ENCODE measurements at places on chromosomes 16 and 17.

GRCh38 chr16:85564277-85565051 lies 48.7 kb upstream of the GSE1 start:
- no peak for DNase-seq

GRCh38 chr17:4345581-4346252 lies 20.8 kb downstream of the UBE2G1 start:
- no peak for DNase-seq

GRCh38 chr17:72351884-72352346 lies 231.1 kb downstream of the SOX9 start:
- DNase-seq: no peak

- DNase-seq: no peak
These were observed 17.8 kb downstream of the SCPEP1 start for GRCh38 chr17:56995766-56996165.

DNA sequence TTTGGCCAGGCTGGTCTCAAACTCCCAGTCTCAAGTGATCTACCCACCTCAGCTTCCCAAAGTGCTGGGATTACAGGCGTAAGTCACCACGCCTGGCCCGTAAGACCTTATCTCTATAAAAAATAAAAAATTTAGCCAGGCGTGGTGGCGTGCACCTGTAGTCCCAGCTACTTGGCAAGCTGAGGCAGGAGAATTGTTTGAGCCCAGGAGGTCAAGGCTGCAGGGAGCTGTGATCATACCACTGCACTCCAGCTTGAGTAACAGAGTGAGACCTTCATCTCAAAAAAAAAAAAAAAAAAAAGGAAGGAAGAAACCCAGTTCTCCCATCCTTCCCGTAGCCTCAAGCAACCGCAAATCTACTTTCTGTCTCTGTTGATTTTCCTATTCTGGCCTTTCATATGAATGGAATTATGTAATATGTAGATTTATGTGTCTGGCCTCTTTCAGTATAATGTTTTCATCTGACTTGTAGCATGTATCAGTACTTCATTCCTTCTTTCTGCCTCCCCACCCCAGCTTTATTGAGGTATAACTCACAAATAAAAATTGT lies 11.2 kb downstream of the CASC3 start:
- DNase-seq: no peak

GRCh38 chr16:22898874-22899348 lies 84.9 kb downstream of the HS3ST2 start:
- DNase-seq: peak; percentile 67

DNA sequence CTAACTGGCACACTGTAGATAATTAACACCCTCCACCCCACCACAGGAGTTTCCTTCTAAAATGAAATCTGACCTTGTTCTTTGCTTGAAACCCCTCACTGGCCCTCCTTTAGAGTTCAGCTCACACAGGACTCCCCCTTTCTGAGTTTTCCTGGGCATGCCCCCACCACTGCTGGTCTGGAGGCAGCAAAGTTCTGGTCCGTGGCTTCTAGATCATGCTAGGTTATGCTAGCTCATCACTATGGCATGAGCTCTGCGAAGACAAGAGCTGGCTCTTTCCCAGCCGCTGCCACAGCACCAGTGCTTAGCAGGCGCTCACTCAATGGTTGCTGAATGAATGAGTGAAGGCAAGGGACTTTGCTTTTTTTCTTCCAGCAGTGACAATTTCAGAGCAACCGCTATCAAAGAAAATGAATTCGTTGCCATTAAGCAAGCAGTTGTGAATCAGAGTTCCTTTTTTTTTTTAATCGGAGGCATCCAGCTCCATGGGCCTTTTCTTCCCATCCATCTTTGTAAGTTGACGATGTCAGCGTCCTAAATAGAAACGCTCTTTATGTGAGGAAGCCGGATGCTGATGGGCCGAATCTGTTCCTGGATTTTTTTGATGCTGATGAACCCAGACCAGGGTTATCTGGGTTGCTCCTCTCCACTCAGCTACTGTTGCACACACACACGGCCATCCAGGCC lies 80.8 kb upstream of the NOL11 start:
- no peak for DNase-seq

GRCh38 chr17:18111330-18111971 lies 2.9 kb downstream of the MYO15A start:
- DNase-seq: no peak

GRCh38 chr17:80996422-80997305 lies 5.0 kb downstream of the CHMP6 start:
- DNase-seq: no peak

- no peak for DNase-seq
These were observed 107.3 kb downstream of the OR1D5 start for GRCh38 chr17:2955931-2956582.

GRCh38 chr17:50196036-50196435 lies 5.4 kb downstream of the COL1A1 start:
- no peak for DNase-seq

GRCh38 chr17:78014646-78015045 lies 56.1 kb downstream of the TNRC6C start:
- DNase-seq: no peak

GRCh38 chr17:4249452-4250029 lies 14.2 kb downstream of the ANKFY1 start:
- DNase-seq: no peak

DNA sequence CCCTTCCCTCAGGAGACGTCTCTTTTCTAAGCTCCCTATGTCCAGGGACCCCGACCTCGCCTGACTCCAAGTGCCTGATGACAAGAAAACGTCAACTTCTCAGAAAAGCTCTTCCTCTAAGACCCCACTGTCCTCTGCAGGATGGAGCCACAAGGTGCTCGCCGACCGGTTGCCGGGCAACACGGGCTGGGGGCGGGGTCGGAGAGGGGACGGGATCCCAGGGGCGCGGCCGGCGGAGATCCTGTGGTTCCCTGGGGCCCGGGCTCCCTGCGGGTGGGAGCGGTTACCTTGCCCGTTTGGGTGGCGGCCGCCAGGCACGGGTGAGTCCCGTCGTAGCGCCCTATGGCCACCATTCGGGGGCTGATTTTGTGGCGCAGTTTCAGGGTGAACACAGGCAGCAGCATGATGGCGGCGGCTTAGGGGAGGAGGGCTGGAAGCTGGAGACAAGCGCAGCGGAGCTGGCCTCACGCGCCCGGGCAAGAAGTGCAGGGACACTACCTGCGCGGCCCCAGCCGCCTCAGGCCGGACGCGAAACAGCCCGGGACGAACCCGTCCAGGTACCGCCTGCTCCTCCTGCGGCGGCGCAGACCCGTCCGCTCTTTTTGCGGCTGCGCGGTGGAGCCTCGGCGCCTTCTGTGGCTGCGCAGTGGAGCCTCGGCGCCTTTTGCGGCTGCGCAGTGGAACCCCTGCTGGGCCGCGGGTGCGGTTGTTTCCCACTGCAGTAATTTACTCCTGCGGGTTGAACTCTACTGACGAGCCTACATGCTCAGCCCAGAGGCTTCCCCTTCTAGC lies at the start of gene BBS2:
TSS of gene BBS2 (minus strand) at position 566 of the 792 bp plus-strand sequence. CDS start at position 404, 162 bp downstream.
- peak; percentile 38 for DNase-seq

DNA sequence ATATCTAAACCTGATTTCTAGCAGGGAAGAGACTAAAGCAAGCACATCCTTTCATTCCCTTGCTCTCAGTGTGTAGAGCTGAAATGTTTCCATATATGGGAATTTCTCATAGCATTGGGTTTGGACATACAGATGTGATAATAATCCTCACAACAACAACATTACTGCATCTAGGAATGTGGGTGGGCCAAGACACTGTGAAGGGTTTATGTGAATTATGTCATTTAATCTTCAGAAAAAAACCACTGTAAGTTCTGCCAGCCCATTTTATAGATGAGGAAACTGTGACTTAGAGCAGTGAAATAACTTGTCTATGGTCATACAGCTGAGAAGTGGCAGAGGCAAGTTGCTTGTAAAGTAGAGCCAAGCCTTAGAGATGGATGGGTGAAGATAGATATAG lies 5.2 kb downstream of the OMG start:
- DNase-seq: no peak

DNA sequence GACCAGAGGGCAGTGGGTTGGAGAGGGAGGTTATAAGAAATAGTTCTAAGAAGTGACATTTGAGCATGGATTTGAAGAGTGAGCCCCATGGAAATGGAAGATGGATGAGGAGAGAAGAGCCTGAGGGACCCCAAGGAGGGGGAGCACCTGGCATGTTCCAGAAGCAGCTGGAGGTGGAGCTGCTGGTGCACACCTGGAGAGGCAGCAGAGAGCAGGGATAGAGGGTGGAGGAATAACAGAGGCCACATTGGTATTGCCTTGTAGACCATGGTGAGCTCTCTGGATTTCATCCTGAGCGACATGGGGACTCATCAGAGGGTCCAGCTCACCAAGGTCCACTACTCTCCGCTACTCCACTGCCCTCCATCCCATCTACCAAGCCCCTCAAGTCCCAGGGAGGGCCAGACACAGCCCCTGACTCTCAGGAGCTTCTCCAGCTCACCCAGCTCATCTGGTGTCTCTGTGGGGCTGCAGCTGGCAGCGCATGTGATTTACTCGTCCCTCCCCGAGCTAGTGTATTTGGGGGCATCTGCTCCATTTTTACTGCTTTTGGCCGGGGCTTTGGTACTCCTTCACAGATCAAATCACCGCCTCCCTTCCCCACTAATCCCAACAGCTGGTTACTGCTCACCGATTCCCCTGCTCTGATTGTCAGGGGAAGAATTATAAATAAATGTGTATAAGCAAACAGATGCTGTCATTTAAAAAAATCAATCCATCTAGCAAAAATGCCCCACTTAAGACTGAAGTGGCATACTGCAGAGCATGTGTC lies 22.1 kb upstream of the KDM8 start:
- DNase-seq: no peak

- DNase-seq: no peak
These were observed 330.3 kb upstream of the CDH5 start for GRCh38 chr16:66036184-66036583.

GRCh38 chr16:89729863-89730593 lies 8.7 kb downstream of the ZNF276 start:
- no peak for DNase-seq

GRCh38 chr16:75112734-75113491 lies 3.7 kb downstream of the LDHD start:
- DNase-seq: no peak

- DNase-seq: peak; percentile 17
These were observed 136.1 kb downstream of the SPACA3 start for GRCh38 chr17:33127706-33128105.

- no peak for DNase-seq
These were observed 2.7 kb downstream of the NUFIP2 start for GRCh38 chr17:29291163-29291752.

DNA sequence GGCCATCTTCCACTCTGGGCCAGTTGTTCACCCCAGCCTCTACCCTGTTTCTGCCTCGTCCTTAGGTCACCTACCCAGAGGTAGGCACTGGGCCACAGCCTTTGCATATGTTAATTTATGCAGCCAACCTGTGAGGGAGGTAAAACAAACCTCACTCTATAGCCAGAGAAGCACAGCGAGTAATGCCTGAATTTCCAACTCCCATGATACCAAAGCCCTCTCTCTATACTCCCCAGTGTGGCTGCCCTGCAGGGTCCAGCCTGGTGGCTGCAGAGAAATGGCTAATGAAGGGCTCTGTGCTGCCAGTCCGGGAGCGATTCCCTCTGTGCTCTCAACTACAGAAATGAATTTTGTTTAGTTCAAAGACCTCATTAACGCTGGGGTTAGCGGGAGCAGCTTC lies 397.0 kb upstream of the CCL2 start:
- DNase-seq: no peak

GRCh38 chr17:3798273-3799180 lies 2.5 kb downstream of the ITGAE start:
- no peak for DNase-seq

DNA sequence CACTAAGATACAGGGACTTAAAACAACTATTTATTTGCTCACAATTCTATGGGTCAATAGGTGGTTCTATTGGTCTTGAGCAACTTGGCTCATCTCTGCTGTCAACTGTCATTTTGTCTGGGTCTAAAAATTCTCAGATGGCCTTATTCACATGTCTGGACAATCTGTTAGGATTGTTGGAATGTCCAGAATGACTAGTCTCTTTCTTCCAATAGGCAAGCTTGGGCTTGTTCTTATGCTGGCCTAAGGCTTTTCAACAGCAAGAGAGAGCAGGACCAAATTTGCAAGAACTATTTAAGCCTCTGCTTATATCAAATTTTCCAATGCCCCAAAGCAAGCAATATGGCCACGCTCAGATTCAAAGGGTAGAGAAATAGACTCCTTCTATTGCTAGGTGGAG lies 240.9 kb downstream of the KIF2B start:
- DNase-seq: no peak

DNA sequence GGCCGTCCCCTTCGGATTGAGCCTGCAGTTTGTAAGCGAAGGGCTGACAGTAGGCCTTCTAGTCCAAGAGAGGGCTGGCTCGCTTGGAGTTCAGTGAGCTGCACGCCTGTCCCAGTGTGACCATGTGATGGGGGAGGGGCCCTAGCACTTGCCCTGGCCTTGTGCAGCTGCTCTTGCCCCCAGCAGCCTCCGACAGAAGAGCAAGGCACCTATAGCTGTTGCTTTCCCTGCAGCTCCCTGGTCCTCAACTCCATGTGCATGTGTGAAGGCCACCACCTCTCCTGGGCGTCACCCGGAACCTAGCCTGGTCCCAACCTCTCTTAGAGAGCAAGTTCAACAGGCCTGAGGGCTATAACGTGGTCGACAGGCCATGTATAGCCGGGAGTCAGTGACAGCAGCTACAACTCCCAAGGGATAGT lies 5.6 kb downstream of the SPHK1 start:
- no peak for DNase-seq

GRCh38 chr17:42129109-42129837 lies 6.7 kb downstream of the HSPB9 start:
- DNase-seq: no peak

DNA sequence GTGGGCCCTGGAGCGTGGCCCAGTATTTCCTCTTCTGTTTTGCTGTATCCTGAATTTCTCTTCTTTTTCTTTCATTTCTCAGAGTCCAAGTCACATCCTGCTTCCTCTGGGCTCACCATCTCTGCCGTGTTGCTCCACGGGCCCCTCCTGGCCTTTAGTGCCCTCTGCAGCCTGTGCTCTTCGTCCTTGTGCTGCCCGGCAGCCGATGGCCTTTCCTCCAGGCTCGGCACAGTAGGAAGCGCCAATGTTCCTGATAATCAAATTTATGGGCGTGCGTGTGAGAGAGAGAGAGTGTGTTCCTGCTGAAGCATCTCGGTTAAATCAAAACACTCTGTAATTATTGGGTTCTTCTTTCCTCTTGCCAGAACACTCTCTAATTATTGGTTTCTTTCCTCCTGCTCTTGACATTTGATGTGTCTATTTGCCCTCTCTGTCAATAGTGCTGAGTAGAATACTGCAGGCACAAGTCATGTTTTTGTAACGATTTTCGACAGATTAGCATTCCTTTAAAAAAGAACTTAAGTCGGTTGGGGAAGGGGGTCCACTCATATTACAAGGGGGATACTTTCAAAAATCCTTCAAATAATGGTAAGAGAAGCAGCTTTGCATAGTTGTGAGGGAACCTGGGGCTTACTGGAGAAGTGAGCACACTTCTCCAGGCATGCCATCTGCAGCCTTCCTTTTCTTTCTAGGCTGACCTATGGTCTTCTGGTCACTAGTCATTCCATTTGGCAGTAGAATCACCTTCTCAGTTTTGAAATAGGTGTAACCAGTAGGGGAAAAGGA lies 126.6 kb downstream of the RPTOR start:
- no peak for DNase-seq

All from nucleus accumbens (tissue), 56 donors.